Right lung (tissue), 10 donors: ENCODE measurements at places on chromosomes 2 and 18. TPM values are rescaled to one million over a fixed set of nuclear protein-coding genes. Genes with fewer than 3 reads are reported as not detected.

REG1B gene
- not detected for polyA plus RNA-seq

CFAP65 gene
- 3.1 TPM for polyA plus RNA-seq

CNRIP1 gene
- 44.8 TPM for polyA plus RNA-seq

TRMT61B gene
- 17.8 TPM for polyA plus RNA-seq

EML6 gene
- polyA plus RNA-seq, result 2.2 TPM

RGPD4 gene
- polyA plus RNA-seq, result not detected

CYTIP gene
- 2.6 TPM for polyA plus RNA-seq

AMER3 gene
- 0.09 TPM for polyA plus RNA-seq

TFCP2L1 gene
- 4.2 TPM for polyA plus RNA-seq

GPR39 gene
- 3.8 TPM for polyA plus RNA-seq

GYPC gene
- polyA plus RNA-seq, result 76.0 TPM

CELF4 gene
- 8.8 TPM for polyA plus RNA-seq

QPCT gene
- 7.4 TPM for polyA plus RNA-seq

SLC4A3 gene
- polyA plus RNA-seq, result 9.3 TPM

SLC38A11 gene
- 1.1 TPM for polyA plus RNA-seq
